ENCODE measurements at places on chromosomes 16 and 17.

GRCh38 chr16:87853411-87854052, 15.8 kb downstream of the SLC7A5 start:
- DNase-seq: peak; percentile 61

- no peak for DNase-seq
Observed at GRCh38 chr16:53629151-53629550, 74.5 kb downstream of the RPGRIP1L start.

GRCh38 chr16:66525396-66526180, 24.3 kb downstream of the TK2 start:
- no peak for DNase-seq

DNA sequence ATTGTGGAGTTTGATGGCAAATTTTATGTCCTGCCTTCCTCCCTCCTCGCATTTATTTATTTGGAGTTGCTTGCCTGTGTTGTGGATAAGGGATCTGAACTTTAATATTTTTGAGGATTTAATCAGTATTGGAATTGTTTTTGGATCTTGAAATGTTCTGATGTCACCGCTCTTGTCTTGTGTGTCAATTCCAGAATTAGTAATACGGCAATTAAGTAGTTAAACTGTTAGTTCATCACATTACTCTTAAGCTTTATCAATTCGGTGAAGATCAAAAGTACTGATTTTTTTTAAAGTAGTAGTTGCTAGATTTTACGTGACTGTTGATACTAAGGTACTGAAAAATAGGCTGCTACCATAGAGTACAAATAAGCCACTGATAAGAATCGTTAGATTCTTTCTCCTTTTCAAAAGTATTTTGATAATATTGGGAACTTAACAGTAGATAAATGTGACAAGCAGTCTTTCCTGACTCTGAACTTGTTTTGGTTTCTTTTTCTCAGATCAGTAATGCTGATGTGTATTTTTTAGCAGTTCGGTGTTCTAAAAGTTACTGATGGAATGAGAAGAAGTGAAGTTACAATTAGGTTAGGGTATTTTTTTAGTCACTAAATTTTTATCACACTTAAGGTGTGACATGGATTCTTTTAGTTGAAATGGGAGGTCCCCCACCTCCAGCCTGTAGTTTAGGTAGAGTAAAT, 2.0 kb downstream of the RBBP6 start:
- no peak for DNase-seq

DNA sequence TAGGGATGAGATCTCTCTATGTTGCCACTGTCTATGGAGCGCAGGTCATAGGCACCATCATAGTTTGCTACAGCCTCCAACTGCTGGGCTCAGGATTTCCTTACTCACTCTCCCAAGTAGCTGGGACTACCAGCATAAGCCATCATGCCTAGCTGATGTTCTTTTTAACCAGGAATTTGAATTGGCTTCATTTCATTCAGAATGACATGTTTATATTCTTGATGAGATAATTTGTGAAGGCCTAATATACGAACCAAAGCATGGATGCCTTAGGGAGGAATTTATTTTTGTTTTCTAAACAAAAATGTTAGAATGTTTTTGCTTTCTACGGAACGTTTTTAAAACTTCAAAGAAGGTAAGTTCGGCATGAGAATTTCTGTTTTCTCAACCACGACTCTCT, 71.6 kb downstream of the HS3ST3B1 start:
- no peak for DNase-seq

- DNase-seq: no peak
Observed at GRCh38 chr16:20650400-20651166, 46.9 kb downstream of the ACSM1 start.

DNA sequence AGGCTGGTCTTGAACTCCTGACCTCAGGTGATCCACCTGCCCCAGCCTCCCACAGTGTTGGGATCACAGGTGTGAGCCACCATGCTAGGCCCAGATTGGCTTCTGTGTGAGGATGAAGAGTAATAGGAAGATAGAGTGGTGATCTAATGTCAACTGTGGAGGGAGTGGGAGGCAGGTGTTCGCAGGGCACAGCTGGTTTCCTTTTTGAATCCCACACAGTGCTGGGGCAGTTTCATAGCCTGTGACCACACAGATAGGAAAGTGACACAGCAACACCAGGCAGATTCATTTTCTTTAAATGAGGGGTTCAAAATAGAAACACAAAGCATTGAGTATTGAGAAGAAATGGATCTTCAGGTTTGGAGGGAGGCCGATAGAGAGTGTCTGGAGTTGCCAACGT, 540.3 kb downstream of the WWOX start:
- no peak for DNase-seq
